ENCODE measurements at places on chromosomes 2 and 18.

- DNase-seq = no peak
Observed at GRCh38 chr18:9766076-9766481, 58.0 kb downstream of the RAB31 start.

- DNase-seq = no peak
Observed at GRCh38 chr2:210195101-210195852, 24.1 kb upstream of the KANSL1L start.

- no peak for DNase-seq
Observed at GRCh38 chr18:36412778-36413177, 115.3 kb downstream of the FHOD3 start.

GRCh38 chr2:43104763-43105162, 121.6 kb downstream of the ZFP36L2 start:
- no peak for DNase-seq

DNA sequence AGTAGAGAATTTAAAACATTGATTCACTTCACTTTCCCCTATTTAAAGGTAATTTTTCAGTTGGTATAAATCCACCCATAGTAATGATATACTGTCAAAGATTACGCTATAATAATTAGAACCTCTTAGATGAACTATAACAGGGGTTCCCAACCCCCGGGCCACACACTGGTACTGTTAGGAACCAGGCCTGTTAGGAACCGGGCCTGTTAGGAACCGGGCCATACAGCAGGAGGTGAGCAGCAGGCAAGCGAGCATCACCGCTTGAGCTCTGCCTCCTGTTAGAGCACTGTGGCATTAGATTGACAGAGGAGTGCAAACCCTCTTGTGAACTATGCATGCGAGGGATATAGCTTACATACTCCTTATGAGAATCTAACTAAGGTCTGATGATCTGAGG, 34.0 kb upstream of the CD302 start:
- DNase-seq = no peak

- no peak for DNase-seq
Observed at GRCh38 chr18:13323186-13323585, 104.6 kb downstream of the LDLRAD4 start.

DNA sequence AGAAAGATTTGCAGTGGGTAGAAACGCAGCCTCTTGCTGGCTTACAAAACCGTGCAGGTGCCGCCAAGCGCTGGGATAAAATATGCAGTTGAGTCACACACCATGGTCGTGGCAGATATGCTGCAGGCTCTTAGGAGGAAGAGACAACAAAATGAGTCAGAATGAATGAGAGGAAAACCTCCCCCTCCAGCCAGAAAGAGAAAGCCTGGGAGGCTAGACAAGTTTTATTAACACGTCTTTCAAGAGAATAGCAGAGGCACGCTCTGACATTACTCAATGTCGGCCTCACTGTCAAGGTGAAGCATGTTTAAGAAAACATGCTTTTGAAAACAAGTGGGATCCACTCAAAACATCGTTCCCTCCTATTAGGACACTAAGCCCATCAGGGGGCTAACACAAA, 37.1 kb upstream of the ZCCHC2 start:
- DNase-seq = no peak

GRCh38 chr2:25814681-25815080, 63.6 kb downstream of the ASXL2 start:
- no peak for DNase-seq

DNA sequence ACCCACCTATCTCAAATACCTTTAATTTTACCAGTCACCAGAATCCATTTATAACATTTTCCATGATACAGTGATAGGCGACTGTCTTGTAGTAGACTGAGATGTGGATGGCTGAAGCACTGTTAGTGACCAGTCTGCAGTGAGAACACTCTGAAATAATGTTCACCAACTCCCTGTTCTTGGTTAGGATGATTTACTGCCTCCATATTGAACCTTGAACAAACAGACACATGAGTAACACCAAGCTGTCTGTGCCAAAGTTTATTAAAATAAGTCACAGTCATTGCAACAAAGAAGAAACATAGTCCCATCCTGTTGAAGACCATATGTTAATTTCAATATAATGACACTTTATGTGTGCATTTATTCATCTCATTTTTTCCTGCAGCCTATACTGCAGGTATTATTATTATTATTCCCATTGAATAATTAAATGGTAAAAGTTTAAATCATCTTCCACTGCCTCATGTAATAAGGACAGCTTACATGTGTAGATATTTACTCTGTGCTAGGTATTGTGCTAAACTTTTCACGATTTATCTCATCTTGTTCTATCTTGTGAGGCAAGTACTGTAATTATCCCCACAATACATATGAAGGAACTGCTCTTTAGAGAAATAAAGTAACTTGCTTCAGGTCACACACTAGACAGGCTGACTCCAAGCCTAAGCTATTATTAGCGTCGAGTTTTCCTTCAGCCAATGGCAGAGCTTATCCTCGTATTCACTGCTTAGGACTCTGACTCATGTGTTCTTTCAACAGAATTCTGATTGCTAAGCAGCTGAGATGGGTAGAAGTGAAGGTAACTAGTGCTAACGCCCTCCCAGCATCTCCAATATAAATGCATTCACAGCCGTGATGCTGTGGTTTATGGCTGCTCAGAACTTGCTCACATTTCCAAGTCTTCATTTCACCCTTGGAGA, 62.5 kb downstream of the ONECUT2 start:
- no peak for DNase-seq

- DNase-seq = no peak
Observed at GRCh38 chr2:96906729-96907114, 36.8 kb upstream of the SEMA4C start.

- no peak for DNase-seq
Observed at GRCh38 chr2:219918944-219919343, 291.5 kb downstream of the SLC4A3 start.

DNA sequence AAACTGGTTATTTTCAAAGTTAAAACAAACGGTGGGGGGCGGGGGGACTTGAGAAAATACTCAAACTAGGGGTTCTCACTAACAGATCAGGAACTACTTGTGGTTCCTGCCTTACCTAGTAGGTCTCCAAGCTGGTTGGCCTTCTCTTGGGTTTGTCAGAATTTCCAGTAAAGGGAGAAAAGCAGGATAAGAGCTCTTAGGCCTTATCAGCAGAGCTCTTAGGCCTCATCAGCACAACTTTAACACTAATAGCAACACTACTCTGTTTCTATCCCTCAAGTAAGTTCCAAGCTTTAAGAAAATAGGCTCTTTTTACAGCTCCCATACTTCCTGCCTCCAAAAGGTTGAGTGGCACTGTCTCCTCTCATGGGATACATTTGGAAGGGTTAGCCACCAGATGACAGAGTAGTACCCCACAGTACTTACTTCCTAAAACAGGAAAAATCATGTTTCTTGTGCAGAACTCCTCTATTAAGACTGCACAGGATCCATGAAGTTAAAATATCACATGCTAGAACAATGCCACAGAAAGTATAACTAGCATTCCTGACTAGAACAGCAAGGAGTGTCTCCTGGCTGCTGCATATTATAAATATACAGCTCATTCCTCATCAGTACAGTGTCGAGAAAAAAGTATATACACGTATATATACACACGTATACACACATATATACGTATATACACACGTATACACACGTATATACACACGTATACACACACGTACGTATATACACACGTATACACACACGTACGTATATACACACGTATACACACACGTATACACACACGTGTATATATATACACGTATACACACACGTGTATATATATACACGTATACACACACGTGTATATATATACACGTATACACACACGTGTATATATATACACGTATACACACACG, 6.1 kb downstream of the FBXO11 start:
- no peak for DNase-seq

- no peak for DNase-seq
Observed at GRCh38 chr2:128454980-128455720, 136.5 kb upstream of the HS6ST1 start.

DNA sequence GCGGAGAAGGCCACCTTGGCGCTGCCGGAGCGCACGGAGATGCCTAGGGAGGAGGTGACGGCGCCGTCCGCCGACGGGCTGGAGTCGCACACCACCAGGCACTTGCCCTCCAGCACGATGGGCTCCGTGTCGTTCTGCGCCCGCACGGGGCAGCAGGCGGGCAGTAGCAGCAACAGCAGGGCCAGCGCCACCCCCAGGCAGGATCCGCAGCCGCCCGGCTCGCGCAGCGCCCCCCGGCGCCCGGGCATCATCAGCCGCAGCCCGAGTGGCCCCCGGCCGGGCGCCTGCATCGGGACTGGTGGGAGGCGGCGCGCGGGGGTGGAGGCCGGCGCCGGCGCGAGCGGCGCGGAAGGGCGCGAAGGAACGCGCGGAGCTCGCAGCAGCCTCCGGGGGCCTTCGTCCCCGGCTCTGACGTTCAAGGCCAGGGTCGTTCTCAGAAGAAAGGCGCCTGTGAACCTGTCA, 2.2 kb downstream of the CBLN2 start:
- DNase-seq = no peak

DNA sequence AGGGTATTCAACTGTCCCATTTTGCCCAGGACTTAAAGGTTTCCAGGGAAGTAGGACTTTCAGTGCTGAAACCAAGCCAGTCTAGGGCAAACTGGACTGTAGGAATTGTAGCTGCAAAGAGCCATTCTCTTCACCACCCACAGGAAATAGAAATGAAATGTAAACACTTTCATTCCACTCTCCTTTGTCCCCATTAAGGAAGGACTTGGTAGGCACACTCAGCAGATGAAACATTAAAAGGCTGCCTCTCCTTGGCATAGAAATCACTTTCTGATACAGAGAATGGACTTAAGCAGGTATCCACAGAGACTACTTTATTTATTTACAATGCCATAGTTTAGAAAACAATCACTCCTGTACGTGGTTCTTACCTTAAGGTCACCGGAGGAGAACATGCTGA, 102.9 kb upstream of the CCDC195 start:
- DNase-seq = no peak
